ENCODE measurements at places on chromosomes 13 and 19.

GRCh38 chr19:718251-718951 is 9.7 kb downstream of the PALM start:
- no peak for DNase-seq

GRCh38 chr13:89029062-89029461 is 1357.9 kb downstream of the SLITRK5 start:
- DNase-seq = no peak

DNA sequence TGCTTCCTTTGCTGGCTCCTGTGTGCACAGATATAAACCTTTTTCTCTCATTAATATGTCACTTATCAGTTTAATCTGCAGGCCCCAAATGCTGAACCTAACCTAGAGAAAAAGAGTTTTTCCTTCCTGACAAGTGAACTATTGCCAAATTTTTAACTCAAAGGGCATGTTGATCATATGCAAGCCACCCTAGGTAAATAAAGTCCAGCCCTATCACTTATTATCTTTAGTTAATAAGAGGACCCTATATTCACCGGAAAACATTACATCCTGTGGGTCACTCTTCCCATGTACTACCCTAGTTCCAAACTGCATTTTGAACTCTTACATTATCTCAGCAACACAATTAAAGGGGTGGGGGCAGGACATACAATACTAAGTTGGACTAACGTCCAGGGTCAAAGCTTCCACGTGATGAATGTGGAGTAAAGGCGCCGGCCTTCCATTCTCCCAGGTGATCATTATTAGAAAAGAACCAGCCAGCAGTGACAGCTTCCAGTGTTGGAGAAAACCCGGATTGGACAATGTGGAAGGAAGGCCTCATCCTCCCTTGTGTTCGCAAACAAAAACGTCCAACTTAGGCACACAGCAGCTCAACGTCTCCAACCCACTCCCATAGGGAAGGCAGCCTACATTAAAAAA is 86.6 kb downstream of the STK24 start:
- no peak for DNase-seq

DNA sequence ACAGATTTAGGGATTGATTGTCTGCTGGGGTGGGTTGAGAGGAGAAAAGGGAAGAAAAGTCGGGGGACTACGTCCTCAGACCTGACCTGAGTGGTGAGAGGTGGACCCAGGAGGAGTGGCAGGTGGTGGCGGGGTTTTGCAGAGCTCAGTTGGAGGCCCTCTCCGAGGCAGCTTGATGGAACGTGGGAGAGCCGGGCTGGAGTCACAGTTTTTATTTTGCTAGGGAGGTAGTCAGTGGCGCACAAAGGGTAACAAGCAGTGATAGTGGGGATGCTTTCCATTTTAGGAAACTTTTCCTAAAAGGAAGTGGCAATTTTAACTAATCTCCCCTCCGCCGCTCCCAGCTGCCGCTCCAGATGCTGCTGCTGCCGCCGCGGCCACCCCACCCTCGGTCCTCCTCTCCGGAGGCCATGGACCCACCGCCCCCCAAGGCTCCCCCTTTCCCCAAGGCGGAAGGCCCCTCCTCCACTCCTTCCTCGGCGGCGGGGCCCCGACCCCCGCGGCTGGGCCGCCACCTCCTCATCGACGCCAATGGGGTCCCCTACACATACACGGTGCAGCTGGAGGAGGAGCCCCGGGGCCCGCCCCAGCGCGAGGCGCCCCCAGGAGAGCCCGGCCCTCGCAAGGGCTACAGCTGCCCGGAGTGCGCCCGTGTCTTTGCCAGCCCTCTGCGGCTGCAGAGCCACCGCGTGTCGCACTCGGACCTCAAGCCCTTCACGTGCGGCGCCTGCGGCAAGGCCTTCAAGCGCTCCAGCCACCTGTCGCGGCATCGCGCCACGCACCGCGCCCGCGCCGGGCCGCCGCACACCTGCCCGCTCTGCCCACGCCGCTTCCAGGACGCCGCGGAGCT is 1.1 kb upstream of the ZNF581 start:
- DNase-seq = no peak

DNA sequence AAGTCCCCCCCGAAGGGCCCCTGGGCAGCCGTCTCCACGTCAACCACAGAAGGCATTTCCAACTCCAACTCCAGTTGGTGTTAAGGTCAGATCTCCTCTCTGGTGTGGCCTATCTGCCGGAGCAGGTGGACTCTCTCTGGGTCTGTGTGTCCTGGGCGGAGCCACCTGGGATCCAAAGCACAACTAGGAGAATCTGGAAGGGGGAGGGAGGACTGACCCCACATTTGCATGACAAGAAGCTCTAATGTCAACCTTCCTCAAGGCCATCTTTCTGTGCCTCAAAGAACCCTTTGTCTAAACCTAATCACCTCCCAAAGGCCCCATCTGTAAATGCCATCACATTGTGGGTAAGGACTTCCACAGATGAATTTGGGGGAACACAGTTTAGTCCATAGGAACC is 381.5 kb downstream of the UQCRFS1 start:
- no peak for DNase-seq

- DNase-seq = no peak
Measured at GRCh38 chr13:51532736-51533197, 51.5 kb upstream of the WDFY2 start.

- DNase-seq = no peak
Measured at GRCh38 chr13:74203576-74203975, 69.4 kb upstream of the KLF12 start.

- DNase-seq = no peak
Measured at GRCh38 chr19:10238172-10238783, 7.1 kb upstream of the S1PR2 start.

- no peak for DNase-seq
Measured at GRCh38 chr13:58908019-58908679, 1255.6 kb downstream of the DIAPH3 start.

DNA sequence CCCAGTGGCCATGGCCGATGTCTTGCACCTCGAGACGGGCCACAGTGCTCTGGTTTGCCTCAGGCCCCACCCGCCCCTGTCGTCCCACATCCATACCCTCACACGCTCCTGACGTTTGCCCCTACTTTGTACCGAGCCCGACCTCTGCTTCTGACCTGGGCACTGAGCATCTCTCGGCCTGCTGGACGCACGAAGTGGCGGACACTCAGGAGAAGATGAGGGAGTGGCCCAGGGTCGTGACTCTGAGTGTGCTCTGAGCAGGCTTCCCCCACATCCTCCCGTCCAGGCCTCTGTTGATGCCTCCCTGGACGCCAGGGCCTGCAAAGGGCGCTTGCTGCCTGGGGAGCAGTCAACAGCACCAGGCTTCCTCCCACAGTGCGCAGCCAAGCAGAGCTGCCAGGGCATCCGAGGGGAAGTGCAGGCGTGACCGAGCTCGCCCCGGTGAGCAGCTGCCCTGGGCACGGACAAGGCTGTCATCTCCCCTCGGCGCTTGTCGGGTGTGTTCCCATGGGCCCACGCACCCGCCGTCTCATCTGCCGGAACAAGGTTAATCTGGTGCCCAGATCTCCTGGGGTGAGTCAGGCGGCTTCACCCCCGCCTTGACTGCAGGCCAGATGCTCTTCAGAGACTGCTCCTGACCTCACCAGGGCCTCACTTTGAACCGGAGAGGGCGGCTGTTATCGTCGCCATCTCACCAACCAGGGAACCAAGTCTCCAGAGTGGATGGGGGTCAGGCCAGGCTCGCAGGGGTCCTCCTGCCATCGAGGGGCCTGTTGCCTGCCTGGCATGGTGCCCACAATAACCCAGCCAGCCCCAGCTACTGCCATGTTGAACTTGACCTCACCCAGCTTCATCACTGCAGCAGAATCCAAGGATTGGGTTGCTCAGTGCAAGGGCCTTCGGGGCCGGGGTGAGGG is 27.2 kb downstream of the COMP start:
- DNase-seq = no peak

DNA sequence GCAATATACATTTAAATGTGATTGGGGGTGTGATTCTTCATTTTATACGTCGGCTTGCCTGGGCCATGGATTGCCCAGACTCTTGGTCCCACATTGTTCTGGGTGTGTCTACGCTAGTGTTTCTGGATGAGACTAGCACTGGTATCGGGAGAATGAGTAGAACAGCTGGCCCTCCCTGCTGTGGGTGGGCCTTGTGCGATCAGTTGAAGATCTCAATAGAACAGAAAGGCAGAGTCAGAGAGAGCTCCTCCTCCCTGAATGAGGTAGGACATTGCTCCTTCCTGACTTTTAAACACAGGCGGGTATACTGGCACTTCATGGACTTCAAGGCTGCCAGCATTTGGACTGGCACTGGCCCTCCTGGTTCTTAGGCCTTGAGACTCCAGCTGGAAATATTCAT is 603.0 kb downstream of the LIG4 start:
- DNase-seq = no peak

DNA sequence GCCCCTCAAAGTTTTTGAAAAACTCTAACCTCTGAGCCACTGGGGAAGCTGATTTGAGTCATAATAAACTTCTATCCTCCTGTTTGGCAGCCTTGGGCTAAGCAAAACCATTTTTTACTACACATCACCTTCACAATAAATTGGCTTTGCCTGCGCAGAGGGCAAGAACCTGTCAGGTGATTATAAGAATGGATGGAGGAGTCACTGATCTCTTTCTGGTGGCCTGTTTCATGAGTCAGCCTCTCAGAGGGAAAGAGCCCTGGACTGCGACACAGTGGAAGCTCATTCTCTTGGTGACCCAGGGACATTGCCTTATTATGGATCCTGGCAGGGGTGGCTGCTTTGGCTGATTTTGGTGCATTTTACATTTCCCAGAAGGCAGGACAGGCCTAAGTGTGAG is 17.5 kb upstream of the PSG9 start:
- DNase-seq = no peak

GRCh38 chr13:79191501-79191900 is 214.6 kb downstream of the RBM26 start:
- no peak for DNase-seq

GRCh38 chr13:32117701-32118100 is 86.1 kb downstream of the FRY start:
- DNase-seq = no peak
